Aorta (tissue), 5 donors: ENCODE measurements at places on chromosomes 5 and 9.

DNA sequence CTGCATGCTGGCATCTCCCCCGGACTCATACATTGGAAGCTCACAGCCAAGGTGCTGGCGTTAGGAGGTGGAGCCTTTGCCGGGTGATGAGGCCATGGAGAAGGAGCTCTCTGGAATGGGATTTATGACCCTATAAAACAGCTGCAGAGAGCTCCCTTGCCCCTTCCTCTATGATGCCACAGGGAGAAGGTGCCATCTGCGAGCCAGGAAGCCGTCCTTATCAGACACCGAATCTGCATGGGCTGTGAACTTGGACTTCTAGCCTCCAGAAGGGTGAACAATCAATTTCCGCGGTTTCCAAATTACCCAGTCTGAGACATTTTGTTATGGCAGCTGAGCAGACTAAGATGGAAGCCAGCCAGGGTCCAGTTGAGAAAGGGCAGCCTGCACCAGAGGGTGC, 381.2 kb upstream of the IRX1 start:
- no peak for DNase-seq

DNA sequence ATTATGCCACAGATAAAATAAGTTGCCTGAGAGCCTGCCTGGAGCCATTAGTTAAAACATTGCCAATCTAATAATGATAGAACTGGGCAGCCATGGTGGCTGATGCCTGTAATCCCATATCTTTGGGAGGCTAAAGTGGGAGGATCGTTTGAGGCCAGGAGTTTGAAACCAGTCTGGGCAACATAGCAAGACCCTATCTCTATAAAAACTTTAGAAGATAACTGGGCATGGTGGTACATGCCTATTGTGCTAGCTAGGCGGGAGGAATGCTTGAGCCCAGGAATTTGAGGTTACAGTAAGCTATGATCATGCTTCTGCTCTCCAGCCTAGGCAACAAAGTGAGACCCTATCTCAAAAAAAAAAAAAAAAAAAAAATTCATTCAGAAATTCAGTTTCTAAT, 52.6 kb downstream of the RAI14 start:
- no peak for DNase-seq

- DNase-seq, result no peak
Measured at GRCh38 chr9:20603524-20604268, 18.6 kb downstream of the MLLT3 start.

- DNase-seq, result no peak
Measured at GRCh38 chr5:134824681-134825080, 21.1 kb upstream of the C5orf24 start.

DNA sequence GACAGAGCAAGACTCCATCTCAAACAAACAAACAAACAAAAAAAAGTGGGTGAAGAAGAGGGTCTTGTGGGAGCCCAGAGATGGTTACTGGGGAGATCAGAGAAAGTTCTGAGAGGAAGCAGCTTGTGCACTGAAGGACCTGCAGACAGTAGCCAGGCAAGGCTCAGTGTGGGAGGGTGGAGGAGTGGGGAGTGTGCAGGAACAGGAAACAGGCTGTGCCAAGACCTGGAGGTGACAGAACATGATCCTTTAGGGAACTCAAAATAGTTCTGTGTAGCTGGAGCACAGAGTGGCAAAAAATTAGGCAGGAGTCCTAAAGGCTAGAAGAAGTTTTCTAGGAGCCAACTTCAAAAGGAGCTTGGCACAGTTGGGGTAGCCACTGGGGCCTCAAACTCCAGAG, 19.2 kb upstream of the NANS start:
- DNase-seq, result no peak

- no peak for DNase-seq
Measured at GRCh38 chr9:25396828-25397227, 281.4 kb downstream of the TUSC1 start.

DNA sequence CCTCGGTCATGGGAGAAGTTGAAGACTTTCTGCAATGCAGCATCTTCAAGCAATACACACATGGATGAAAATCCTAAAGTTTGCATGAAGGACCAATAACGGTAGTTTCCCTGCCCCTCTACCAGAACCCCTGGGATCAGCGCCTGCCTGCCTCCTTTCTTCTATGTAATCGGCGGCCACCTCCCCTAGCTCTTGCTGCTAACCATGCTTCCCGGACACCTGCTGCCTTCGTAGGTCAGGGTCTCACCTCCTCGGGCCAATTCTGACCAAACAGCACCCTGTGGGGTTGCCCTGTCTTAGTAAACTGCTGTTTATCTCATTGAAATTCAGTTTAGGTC, 388 bp upstream of the MED10 start:
- no peak for DNase-seq

DNA sequence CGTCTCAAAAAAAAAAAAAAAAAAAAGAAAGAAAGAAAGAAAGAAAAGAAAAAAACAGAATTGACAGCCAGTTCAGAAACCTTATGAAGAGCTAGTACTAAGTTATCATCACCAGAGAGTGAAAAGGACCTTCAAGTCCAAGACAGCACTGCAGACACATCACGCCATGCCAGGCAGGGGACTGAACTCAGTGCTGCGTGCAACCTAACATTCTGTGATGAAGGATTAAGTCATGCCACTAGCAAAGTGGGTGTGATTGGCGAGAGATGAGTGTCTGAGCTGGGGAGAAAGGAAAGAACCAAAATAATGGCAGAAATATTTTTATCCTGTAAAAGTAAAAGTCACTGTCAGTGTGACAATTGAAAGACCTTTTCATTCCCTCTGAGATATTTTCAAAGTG, 54.7 kb downstream of the MAP1B start:
- DNase-seq, result no peak

GRCh38 chr5:21212026-21212425, 1224.0 kb upstream of the CDH18 start:
- no peak for DNase-seq

DNA sequence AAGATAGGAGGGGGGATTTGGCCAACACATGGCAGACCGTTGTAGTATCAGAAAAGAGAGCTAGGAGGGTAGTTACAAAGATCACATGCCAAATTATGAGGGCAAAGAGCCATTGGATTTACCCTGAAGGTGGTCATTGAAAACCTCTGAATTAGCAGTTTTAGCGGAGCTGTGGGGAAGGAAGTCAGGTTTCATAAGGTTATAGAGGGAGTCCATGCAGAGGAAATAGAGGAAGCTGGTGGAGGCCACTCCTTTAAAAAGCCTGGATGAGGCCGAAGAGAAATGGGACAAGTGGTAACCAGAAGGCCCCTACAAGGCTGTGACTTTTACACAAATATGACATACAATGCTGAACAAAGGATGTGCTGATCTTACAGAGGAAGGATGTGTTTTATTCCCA, 13.2 kb downstream of the DOCK8 start:
- DNase-seq, result no peak

DNA sequence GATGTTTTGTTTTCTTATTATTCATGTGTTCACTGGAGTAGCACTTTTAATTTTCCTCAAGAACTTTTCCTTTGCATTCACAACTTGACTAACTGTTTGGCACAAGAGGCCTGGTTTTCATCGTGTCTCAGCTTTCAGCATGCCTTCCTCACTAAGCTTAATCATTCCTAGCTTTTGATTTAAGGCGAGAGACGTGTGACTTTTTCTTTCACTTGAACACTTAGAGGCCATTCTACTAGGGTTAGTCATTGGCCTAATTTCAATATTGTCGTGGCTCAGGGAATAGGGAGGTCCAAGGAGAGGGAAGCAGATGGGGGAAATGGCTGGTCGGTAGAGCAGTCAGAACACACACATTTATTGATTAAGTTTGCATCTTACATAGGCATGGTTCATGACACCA, 94.0 kb downstream of the ZNF462 start:
- no peak for DNase-seq

DNA sequence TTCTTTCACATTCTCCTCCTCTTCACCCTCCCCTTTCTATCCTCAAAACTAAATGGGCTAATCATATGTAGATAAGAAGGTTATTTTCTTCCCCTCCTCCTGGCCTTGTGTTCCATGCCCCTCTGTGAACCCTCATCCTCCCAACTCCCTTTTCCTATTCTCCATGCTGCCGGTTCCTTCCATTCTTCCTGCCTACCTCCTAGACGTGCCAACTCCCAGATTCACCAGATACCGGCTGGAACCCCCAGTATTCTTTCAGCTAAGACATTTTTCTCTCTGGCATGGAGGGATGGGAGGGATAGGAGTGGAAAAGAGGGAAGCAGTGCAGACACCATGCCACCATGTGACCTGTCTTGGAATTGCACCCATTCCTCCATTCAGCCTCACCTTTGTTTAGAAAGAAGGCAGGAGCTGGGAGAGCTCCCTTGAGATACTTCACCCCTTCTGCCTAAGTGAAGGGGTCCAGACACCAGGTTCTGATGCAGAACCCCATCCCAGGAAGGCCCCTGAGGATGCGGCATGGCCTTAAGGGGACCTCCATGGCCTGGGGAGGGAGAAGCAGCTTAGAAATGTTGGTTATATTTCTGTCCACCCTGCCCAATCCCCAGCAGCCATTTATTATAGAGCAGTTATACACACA, 4.8 kb downstream of the DNAJB5 start:
- DNase-seq, result no peak

DNA sequence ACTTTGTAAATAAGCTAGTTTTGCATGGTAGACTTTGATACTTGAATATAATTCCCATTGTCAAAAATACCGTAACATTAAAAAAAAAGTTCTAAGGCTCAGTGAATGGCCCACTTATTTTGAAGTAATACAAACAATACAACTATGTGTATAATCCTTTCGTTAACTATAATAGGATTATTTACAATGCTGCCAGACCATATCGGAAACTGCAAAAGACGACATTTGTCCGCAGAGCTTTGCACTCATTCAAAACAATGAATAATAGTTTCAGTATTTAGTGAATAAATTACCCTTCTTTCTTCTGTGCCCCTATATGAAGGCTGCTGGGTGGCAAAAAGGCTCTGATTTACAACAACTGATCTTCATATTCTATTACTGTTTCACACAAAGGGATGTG, 121.8 kb downstream of the DROSHA start:
- DNase-seq, result no peak

DNA sequence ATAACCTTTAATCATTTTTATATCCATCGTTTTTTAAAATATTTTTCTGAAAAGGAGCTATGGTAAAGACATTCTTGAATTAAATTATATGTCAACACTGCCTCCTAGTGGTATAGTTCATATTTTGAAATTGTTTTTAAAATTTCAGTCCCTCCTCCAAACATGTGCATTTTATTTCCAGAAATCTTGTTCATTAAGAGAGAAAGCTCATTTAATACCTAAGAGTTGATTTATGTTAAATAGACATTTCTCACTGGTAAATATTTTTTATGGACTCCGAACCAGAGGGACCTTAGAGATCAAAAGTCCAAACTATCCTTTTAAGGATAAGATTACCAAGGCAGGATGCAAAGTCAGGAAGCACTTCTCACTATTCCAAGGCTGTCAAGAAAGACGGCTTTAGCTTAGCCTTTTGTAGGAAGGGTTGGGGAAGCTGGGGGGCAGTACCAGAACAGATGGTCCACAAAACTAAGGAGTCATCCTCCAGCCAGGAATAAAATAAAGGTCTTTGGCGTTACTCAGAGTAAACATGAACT, 21.6 kb downstream of the BHMT start:
- DNase-seq, result no peak

GRCh38 chr9:89514337-89514736, 16.4 kb upstream of the SEMA4D start:
- no peak for DNase-seq

DNA sequence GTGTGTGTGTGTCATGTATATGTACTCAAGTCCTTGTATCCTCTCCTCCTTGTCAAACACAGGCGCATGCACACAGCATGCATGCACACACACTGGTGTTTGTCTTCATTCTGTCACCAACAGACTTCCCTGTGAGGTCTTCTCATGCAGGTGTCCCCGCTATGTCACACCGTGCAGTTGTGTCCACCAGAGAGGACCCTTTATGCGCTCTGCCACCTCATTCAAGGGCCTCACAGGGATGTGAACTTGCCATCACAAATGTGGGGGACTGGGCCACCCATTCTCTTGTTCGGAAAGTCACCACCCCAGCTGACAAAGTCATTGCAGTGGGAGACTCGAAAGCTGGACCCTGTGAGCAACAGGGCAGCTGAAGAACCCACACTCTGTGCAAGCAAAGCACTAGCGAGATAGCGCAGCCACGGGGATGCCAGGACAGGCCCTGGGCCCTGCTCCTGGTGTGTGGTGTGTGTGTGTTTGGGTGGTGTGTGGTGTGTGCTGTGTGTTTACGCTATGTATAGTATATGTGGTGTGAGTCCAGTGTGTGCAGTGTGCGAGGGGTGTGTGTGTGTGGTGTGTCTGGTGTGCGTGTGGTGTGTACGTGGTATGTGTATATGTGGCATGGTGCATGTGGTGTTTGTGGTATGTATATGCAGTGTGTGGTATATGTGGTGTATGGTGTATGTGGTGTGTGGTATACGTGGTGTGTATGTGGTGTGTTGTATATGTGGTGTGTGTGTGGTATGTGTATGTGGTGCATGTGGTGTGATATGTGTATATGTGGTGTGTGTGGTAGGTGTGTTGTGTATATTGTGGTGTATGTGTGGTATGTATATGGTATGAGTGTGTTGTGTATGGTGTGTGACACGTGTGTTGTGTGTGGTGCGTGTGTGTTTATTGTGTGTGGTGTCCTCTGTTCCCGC, 30.9 kb upstream of the NXNL2 start:
- peak; percentile 44 for DNase-seq

- no peak for DNase-seq
Measured at GRCh38 chr9:3858961-3859360, 333.2 kb upstream of the RFX3 start.

DNA sequence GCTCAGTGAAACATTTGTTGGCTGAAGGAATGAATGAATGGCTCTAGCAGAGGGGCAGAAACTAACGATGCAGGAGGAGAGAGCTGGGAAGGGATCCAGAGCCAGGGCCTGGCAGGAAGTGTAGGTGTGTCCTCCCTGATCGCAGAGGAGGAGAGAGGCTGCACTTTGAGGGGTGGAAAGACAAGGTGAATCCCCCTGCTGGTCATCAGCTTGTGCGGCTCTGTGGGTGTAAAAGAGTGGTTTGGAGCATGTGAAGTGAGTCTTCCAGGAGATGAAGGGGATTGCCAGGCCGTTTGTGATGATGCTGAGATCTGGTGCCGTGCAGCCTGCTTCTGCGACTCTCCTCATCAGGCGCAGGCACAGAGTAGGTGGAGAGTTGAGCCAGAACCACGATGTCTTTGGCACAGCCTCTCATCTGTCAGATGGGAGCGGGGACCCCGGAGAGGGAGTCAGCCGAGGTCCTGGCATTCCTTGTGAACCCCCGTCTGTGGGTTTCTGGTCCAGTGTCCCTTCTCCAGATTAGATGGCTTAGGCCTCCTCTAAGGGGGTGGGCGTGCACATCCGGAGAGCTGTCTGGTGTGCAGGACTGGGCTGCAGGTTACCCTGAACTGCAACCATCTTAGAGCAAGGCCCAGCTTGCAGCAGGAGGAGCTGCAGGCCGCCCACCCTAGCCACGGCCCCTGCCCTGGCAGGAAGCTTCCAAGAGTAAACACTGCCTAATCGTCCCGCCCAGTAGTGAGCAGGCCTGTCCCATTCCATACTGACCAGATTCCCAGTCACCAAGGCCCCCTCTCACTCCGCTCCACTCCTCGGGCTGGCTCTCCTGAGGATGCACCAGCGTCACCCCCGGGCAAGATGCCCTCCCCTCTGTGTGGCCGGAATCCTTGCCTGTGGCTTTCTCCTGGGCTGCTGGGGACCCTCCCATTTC, at the start of gene ADAMTS13:
Gene ADAMTS13, plus strand, starts transcription at position 753 of the 928 bp plus-strand sequence. Its CDS starts 77 bp downstream, at position 830.
- DNase-seq, result no peak

- DNase-seq, result no peak
Measured at GRCh38 chr5:41447650-41448510, 62.5 kb downstream of the PLCXD3 start.

GRCh38 chr9:109171926-109172325, 4.9 kb upstream of the FRRS1L start:
- no peak for DNase-seq
